ENCODE measurements at places on chromosomes 16 and 17.

- DNase-seq, result no peak
These were observed 147.4 kb upstream of the SDK2 start for GRCh38 chr17:73791631-73792030.

GRCh38 chr17:13204607-13205237, 186.9 kb upstream of the ELAC2 start:
- DNase-seq, result no peak

DNA sequence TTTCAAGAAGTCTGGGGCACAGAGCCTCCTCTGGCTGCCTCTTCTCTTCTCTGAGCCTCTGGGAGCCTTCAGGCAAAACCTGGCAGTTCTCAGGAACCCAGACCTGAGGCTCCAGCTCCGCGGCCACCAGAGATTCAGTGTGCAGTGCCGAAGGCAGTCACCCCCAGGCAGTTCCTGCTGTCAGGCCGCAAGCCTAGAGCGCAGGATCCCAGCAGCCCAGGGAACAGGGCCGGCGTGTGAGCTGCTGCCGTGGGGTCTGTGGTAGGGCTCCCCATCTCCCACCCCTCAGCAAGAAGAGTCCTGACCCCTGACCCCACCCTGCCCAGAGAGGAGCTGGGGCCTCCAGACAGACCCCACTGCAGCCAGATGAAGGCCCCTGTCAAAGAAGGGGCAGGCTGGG, 78.2 kb downstream of the AMFR start:
- DNase-seq, result no peak

- peak; percentile 79 for DNase-seq
These were observed 2.4 kb downstream of the SERPINF1 start for GRCh38 chr17:1764284-1764683.

DNA sequence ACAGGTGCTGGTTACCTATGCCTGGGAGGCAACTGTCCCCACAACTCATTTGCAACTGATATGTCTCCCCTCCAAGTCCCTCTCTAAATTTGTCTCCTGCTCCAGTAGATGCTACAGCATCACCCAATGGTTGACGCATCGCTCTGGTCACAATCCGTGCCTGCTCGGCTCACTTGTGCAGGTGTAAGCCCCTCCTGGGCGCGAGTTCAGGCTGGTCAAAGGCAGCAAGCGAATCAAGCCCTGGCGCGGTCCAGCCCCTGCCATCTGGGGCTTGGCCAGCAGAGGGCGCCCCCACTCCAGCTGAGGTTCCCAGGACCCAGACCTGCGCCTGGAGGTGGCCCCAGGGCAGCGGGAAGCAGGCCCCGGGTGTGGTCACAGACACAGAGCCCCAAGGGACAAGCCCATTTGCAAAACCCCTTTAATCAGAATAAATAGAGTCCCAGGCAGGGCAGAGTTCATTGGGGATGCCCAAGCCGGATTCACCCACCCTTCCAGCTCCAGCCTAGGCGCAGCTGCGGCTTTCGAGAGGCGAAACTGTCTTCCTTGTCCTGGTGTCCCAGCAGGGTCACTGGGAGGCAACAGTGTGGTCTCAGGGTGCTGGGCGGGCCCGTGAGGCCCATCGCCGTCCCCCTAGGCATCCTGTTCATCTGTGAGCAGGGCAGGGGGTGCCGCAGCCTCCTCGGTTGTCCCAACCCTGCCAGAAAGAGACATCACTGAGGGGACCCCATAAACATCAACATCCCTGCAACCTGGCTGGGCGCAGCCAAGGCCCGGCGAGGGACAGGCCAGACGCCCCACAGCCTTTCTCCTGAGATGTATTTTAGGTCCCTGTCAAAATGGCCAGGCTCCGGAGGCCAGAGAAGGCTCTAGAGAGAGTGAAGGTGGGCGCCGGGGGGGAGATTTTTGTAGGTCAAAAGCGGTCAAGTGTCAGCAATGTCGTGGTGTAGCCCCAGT, 15.8 kb downstream of the TMC6 start:
- DNase-seq, result peak; percentile 36

GRCh38 chr17:32443827-32444300, 446 bp upstream of the PSMD11 start:
- DNase-seq, result no peak

DNA sequence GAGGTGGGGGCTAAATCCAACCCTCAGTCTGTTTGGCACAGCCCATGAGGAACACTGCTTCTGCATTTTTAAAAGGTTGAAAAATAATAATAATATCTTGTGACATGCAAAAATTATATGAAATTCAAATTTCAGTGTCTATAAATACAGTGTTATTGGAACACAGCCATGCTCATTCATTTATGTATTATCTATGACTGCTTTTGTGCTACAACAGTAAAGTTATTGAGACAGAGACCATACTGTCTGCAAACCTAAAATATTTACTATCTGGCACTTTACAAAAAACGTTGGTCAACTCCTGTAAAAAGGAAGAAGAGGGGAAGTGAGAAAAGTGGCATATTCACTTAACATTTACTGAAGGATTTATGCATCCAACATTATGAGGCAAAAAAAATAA, 3.1 kb downstream of the ABCA5 start:
- DNase-seq, result no peak

GRCh38 chr16:7303052-7303610, 29.5 kb upstream of the RBFOX1 start:
- no peak for DNase-seq

DNA sequence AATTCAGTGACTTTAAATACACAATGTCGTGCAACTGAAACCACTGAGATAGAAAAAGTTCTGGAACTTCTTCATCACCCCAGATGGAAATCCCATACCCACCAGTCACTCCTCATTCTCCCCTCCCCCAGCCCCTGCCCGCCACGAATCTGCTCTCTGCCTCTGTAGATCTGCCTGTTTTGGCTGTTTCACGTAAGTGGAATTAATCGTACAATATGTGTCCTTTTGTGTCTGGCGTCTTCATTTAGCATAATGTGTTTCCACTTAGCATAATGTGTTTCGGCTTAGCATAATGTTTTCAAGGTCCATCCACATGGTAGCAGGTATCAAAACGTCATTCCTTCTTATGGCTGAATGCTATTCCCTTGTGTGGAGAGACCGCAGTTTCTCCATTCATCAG, 3.5 kb upstream of the SPPL2C start:
- no peak for DNase-seq

GRCh38 chr17:61283043-61283442, 116.6 kb upstream of the TBX2 start:
- no peak for DNase-seq

DNA sequence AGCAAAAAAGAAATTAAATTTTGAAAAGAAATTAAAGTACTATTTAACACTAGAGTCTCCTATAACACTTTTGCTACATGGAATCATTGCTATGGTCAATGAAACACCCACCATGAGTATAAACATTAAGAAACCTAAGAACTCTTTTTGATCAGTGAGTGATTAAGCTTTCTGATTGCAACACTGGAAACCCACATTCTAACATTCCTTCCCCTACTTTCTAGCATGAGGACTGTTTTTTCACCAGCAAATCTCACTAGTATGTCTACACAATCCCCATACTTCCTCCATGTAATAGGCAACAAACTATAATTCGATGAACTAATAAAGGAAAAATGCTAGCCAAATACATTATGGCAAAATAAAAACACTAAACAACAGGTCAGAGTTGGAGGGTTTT, 54.7 kb downstream of the SKAP1 start:
- peak; percentile 35 for DNase-seq

GRCh38 chr16:86778978-86779377, 200.6 kb downstream of the FOXL1 start:
- DNase-seq, result no peak

- no peak for DNase-seq
These were observed at the start of gene KRTAP3-3 for GRCh38 chr17:40993839-40994238. KRTAP3-3 (minus strand) TSS chr17:40994164; CDS start chr17:40994097, 67 bp downstream.

DNA sequence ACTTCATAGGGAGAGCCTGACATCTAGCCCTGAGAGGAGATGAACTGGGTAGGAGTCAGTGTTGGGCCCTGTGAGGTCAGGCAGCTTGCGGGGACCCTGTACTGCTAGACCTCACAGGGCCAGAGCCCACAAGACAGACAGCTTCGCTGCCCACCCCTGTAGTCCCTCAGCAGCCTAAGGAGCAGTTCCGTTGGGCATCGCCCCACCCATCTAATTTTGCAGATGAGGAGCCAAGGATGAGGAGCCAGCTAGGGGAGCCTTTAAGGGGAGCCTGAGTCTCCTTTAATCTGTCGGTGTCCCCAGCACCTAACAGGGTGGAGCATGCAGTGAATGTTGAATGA, 755 bp upstream of the TUFM start:
- no peak for DNase-seq

DNA sequence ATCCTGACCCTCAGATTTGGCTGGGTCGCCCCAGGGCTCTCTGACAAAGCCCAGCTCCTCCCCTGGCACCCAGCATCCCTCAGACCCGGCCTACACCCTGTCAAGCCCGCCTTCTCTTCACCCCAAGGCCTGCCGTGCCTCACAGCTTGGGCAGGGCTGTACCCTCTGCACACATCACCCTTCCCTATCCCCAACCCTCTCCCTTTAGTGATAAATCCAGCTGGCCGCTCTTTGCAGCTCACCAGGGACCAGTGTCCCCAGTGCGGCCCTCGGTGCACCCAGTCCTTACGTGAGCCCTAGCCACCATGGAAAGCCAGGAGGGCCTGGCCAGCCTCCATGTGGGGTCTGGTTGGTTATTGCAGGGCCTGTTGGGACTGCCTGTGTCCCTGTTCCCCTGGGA, 74.5 kb downstream of the RAI1 start:
- DNase-seq, result no peak

DNA sequence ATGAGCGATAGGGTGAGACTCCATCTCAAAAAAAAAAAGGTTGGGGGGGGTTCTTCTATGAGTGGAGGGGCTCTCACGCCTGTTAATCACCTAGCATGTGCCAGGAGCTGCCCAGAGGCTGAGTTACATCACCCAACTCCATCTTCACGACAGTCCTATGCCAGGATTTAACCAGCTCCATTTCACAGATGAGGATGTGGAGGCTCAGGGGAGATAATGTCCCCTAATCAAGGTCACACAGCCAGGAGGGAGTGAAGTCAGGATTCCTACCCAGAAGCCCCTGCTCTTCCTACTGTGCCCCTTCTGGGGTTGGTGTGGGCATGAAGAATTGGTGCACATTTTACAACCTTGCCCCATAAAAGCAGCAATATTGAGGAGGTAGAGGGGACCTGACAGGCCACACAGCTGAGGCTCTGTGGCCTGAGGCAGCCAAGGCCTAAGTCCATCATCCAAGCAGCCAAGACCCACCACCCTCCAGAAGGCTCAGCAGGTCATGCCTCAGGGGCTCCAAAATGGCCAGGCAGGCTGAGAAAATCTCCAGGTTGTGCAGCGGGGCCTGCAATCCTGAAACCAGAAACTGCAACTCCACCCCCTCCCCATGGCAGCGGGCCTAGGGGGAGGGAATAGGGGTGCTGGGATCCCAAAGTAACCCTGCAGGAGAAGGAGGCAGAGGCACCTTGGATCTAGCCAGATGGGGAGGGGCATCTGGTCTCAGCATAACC, 6.9 kb downstream of the PPY start:
- no peak for DNase-seq

DNA sequence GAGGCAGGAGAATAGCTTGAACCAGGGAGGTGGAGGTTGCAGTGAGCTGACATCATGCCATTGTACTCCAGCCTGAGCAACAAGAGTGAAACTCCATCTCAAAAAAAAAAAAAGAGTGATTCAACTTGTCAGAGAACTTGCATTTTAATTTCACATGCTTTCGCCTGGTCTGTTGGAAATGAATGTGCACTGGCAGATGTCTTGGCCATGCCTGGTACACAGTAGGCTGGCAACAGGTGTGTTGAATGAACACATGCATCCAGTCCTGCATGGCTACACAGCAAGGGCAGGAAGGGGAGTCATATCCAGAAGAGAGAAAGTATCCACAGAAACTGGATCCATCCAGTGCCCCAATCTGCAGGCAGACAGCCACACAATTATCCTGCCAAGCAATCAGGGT, 11.5 kb downstream of the COG4 start:
- DNase-seq, result no peak

DNA sequence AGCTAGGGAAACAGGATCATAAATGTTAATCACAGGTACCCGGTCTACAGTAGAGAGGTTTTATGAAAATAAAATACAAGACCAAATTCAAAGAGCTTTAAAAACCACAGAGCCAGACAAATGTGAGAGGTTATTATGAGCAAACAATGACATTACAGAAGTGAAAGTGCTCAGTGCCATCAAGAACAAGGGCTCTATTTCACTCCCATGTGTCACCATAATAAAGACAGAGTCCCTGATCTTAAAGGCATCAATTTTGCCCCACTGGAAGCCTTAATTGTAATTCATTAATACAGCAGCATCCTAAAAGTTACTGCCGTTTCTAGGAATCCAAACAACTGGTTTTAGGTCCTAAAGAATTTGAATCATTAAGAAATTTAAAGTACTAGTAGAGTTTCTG, 43.7 kb upstream of the CDRT4 start:
- no peak for DNase-seq

DNA sequence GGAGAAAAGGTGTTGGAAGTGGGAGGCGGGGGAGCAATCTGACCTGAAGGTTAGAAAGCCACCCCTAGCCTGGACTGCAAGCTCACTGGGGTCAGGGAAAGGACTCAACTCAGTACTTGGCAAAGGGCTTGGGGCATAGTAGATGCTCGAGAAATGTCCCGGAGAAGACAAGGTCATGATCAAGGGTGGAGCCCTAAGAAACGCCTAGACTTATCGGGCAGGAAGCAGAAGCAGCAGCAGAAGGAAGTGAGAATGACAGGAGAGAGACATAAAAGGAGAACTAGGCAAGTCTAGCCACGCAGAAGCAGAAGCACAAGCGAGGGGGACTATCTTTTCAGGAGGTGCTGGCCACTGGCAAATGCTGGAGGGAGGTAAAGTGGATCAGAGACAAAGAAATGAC, 10.2 kb downstream of the COTL1 start:
- DNase-seq, result no peak

GRCh38 chr17:51913491-51914205, 244.9 kb downstream of the CA10 start:
- DNase-seq, result no peak

DNA sequence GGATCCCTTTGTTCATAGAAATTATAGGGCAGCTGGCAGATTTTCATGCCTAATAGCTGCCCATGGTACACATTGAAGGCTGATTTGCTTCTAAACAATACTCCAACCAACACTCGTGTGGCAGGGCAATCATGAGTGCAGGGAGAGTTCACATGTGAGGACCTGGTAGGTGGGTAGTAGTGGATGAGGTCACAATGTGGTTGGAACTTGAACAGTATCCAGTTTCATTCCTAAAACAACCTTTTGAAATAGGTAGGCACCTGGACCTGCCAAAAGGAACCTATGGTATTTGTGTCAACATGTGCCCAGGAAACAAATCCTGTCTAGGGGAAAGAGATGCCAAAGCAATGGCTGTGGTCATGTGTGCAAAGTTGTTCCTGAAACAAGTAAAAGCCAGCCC, 32.8 kb downstream of the CCL4 start:
- no peak for DNase-seq

GRCh38 chr16:76287466-76287865, 10.3 kb downstream of the CNTNAP4 start:
- DNase-seq, result no peak

- DNase-seq, result peak; percentile 48
These were observed 143.3 kb downstream of the PITPNC1 start for GRCh38 chr17:67520252-67520906.

GRCh38 chr17:74960570-74961342, 11.8 kb downstream of the HID1 start:
- DNase-seq, result peak; percentile 18
